GM12891 (cell line): ENCODE measurements at places on chromosomes 11 and 22.

- no peak for DNase-seq
Measured at GRCh38 chr11:106679581-106679980, 338.7 kb downstream of the GUCY1A2 start.

DNA sequence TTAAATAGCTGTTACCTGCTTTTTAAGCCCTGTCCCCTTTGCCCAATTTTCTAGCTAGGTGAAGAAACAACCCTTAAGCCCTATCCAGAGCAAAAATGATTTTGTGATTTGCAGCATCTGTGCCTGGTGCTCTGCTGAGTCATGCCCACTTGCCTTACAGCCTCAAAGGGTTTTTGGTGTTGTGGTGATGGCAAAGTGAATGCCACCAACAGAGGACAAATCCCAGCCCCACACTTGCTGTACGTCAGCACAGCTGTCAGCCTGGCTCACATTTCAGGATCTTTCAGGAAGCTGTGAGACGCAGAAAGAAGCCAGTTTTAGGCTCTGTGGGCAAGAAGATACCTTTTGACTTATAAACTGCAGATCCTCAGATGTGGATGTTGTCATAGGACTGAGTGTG, 401.7 kb downstream of the TENM4 start:
- no peak for DNase-seq

DNA sequence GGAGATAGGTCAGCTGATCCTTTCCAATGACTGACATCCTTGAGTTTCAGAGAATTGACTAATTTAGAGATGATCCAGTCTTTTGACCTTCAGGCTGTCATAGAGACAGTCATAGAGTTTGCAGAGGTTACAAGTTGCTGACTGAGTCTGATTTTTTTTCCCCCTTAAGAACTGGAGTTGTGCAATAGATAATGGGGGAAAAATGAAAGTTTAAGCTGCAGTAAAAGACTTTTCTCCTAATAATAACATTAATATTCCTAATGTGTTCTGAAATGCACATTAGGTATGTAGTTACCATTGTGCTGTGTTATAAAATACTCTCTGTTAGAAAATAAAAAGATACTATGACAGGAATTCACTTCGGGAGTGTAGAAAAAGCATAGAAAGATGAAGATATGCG, 876.9 kb upstream of the RAG2 start:
- DNase-seq = no peak

DNA sequence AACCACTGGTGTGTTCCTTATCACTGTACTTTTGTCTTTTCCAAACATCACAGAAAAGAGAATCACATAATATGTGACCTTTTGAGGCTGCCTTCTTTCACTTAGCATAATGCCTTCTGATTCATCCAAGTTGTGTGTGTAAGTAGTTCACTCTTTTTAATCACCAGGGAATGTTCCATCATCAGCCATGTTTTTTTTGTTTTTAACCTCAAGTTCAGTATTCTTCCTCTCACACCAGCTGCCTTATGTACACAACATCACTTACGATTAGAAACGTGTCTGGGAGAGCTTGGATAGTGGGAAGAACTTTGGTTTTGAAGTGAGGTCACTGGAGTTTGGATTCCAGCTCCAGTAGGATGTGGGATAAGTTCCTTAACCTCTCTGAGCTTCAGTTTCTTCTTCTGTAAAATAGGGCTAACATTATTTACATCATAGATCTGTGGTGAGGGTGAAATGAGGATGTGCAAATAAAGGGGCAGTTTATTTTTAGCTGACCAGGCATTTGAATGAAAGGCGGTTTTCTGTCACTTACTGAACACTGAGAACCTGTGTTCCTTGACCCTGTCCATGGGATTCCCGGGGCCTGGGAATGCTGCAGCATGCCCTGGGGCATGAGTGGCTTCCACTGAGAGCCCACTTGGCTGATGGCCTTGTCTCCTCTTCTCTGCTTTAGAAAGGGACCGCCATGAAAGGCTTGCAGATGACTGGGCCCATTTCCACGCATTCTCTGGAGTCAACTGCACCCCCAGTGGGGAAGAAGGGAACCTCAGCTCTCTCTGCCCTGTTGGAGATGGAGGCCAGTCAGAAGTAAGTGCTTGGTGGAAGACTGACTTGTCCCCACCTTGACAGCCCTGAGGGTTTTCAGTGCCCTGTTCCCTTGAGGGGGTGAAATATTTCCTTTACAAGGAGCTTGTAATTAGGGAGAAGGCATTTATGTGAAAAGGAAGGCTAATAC, 92.6 kb downstream of the DEPDC5 start:
- DNase-seq = no peak

DNA sequence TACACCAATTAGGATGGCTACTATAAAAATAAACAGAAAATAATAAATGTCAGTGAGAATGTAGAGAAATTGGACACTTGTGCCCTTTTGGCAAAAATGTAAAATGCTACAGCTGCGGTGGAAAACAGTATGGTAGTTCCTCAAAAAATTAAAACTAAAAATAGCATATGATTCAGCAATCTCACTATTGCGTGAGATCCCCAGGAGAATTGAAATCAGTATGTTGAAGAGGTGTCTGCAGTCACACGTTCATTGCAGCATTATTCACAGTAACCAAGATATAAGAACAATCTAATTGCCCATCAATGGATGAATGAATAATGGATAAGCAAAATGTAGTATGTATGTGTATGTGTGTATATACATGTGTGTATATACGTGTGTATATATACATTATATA, 6.8 kb downstream of the OR52N2 start:
- DNase-seq = no peak

GRCh38 chr11:74371269-74372052, 26.8 kb downstream of the PGM2L1 start:
- DNase-seq = no peak

DNA sequence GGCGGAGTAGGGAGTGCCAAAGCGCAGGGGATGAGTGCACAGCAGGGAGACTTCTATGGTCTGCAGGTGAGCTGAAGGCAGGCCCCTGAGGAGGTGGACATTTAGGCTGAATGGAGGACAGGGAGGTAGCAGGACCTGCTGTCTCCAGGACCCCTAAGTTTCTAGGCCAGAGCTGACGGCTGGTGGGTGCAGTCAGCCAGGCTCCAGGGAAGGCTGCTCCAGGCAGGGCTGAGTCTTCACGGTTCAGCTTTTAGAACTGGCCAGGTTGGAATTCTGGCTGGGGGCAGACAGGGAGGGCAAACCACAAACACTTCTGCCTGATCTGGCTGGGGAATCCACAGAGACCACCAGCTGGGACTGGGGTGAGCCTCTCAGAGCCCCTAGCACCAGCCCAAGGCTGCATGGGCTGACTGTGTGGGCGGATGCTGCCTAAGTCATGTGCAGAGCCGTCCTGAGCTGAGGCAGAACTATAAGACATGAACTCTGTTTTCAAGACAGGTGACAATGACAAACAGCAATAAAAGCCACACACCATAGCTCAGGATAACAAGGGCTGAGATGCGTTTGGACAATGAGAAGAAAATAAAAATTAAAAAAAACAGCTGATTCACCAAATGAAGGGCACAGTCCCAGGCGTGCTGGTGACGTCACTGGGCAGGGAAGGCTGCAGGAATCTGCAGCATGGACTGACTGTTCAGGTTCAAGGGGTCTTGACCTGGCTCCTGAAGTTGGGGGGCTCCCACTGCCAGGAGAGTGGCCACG, 10.4 kb upstream of the MALAT1 start:
- no peak for DNase-seq

- DNase-seq = no peak
Measured at GRCh38 chr11:7552666-7553065, 38.9 kb downstream of the PPFIBP2 start.

- DNase-seq = no peak
Measured at GRCh38 chr22:30882974-30883533, 85.5 kb downstream of the MORC2 start.

DNA sequence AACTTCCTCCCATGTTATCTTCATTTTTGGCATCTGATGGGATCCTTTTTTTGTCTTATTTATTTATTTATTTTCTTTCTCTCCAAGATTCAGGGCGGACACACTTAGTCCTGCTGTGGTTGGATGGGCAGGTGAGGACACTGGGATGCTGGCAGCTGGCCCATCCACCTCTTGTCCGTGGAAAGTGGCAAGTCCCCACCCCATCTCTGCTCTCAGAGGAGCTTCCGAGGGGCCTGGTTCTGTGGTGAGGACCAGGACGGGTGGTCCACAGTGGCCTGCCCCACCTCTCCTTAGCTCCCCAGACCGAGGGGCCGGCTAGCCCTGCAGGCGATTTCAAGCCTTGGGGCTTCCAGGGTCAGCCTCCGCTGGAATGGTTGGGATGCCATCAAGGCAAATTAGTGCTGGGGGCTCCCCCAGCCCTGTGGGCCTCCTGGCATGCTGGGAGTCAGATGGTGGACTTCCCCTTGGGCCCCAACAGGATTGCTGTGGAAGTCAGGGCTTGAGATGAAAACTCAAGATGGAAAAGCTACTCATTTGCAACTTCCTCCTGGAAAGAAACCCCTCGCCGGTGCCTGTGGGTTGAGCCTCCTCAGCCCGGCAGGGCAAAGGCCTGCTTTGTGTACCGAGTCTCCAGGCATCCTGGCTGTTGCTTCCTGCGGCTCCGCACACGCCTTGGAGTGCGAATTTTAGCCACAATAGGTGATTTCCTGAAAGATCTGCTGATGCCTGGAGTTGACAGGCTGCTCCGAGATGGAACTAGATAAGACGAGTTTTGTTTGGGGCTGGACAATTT, 31.2 kb upstream of the LINC01488 start:
- DNase-seq = no peak
